ENCODE measurements at places on chromosomes 7 and 10. TPM values are rescaled to one million over a fixed set of nuclear protein-coding genes. Genes with fewer than 3 reads are reported as not detected.

GRCh38 chr7:25845464-25845863, 306.5 kb upstream of the NFE2L3 start:
- no peak for DNase-seq

DNA sequence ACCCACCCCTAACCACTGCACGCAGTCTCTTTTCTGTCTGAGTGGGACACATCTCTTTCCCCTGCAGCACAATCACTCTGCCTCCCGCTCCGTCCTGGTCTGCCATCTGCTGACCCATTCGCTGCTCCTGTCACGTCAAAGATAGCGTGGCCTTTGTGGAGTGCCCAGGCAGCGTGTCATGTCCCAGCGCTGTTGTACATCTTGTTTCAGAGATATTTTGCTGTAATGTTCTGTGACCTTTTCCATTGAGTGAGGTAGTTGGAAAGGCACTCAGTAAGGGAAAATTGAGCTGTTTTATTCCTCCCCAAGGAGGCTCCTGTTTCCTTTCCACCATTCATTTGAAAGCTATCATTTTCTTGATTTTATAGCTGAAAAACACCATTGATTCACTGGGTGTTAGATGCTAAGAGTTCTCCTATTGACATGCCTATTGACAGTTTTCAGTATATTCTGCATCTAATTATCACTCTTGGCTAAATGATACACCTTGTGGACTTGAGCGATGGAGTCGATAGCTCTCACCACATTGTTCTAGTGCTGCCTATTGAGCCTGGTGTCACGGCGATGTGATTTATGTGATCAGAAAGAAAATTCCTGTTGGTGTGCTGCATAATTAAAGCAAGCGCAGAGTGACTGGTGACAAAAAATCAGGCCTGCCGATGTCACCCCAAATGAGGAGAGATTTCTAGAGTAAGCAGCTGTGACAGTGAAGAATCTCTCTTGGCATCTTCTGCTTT, 372.6 kb downstream of the LRMDA start:
- no peak for DNase-seq

DNA sequence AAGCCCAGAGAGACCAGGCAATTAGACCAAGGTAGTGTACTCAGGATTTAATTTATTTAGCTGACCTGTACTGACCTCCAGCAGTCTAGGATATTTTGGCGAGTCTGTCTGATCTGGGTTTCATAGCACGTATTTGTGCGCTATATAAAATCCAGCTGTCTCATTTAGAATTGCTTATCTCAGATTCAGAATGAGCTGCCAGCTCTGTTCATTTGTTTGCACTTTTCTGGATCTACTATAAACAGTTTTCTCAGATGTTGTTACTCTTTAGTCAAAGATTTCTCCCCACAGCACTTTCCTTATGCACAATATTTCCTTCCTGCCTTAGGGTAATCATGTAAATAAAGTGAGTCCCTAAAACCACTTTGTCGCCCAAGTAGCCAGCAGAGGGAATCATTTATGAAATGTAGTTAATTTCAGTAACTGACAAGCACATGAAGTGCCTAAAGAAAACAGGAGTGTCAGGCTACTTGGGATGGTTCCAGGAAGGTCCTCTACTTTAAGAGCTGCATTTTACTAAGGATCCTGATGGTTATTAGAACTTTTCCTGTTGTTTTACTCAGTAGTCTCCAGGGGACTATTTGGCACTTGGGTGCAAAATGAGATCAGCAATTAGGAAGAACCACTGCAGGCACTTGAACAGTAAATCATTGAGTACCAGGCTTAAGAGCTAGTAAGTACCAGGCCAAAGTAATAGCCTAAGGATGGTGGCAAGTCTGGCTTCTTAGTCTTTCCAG, 226.4 kb downstream of the TWIST1 start:
- no peak for DNase-seq

DNA sequence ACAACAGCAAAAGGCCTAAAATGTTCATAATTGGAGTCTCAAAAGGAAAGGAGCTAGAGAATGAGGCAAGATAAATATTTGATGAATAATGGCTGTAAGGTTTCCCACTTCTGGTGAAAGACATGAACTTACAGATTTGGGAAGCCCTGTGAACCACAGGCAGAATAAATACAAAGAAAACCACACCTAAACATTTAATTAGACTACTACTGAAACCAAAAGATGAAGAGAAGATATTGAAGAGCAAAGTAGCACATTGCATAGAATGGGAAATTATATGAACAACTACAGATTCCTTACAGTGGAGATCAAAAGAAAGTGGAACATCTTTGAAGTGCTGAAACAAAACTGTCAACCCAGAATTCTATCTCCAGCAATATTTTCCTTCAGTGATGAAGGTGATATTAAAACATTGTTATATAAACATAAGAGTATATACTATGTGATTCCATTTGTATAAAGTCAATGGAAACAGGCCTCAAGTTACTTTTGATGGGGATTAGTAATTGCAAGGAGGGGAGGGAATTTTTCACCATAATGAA, 191.3 kb upstream of the KAT6B start:
- DNase-seq, result no peak

- no peak for DNase-seq
Observed at GRCh38 chr7:120867932-120868331, 10.0 kb upstream of the TSPAN12 start.

GRCh38 chr7:38185395-38186307, 7.6 kb downstream of the STARD3NL start:
- DNase-seq, result no peak

- DNase-seq, result no peak
Observed at GRCh38 chr7:151834271-151835035, 42.5 kb downstream of the PRKAG2 start.

- no peak for DNase-seq
Observed at GRCh38 chr7:81810476-81811155, 40.8 kb upstream of the HGF start.

DNA sequence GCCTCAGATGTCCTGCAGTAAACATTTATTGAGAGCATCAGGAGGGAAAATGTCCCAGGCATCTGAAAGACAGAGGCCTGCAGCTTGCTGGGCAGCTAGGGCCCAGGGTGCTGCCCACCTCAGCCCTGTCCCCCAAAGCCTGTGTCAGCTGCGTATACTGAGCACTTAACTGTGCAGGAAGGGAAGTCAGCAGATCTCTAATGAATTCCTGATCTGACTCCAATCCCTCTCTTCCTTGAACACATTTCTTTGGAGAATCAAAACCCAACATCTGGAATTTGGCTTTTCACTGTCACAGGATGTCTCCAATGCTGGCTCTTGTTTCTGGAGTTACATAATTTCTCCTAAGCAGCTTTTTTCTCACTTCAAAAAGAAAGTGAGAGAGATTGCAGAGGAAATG, 364.7 kb upstream of the NFE2L3 start:
- DNase-seq, result no peak

GRCh38 chr7:20310301-20310700, 20.4 kb upstream of the ITGB8 start:
- no peak for DNase-seq

DNA sequence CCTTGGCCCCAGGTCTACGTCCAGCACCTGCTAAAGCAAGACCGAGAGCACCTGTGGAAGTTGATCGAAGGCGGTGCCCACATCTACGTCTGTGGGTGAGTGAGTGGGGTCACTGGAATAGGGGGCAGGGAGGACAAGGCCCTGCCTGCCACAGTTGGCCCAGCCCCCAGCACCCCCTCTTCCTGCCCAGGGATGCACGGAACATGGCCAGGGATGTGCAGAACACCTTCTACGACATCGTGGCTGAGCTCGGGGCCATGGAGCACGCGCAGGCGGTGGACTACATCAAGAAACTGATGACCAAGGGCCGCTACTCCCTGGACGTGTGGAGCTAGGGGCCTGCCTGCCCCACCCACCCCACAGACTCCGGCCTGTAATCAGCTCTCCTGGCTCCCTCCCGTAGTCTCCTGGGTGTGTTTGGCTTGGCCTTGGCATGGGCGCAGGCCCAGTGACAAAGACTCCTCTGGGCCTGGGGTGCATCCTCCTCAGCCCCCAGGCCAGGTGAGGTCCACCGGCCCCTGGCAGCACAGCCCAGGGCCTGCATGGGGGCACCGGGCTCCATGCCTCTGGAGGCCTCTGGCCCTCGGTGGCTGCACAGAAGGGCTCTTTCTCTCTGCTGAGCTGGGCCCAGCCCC, 8.1 kb downstream of the TMEM120A start:
- DNase-seq, result no peak

- no peak for DNase-seq
Observed at GRCh38 chr10:93757801-93758507, at the start of gene LGI1. TSS of gene LGI1 (plus strand) at chr10:93757936. CDS start at chr10:93758145, 209 bp downstream.

GRCh38 chr7:18201350-18201749, 173.7 kb upstream of the PRPS1L1 start:
- no peak for DNase-seq

GRCh38 chr7:67955061-67955460, 958.4 kb downstream of the TYW1 start:
- DNase-seq, result no peak

GRCh38 chr7:68249611-68250010, 1253.0 kb downstream of the TYW1 start:
- DNase-seq, result no peak

DNA sequence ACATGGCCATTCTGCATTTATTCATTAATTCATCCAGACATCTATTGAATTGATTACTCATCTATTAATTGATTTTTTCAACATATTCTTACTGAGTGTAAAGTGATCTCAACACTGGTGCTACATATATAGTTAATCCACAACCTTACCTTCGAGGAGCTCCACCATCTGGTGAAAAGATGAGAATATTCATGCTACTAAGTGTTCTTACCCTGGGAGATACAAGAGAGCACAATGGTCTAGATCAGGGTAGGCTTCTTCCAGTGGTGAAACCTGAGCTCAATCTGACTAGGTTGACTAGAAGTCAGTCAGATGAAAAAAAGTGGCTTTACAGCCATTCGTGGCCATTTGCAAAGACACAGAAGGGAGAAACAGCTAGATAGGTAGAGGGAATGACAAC, 507.4 kb downstream of the ANKRD7 start:
- DNase-seq, result no peak

GRCh38 chr7:140230861-140231770, 54.3 kb upstream of the KDM7A start:
- no peak for DNase-seq

- DNase-seq, result no peak
Observed at GRCh38 chr7:117775801-117776200, 97.4 kb downstream of the CTTNBP2 start.

Gene STEAP1B
- polyA plus RNA-seq, result not detected

Gene SLC18A3
- polyA plus RNA-seq, result not detected

Gene FFAR4
- polyA plus RNA-seq, result not detected

Gene CALHM1
- polyA plus RNA-seq, result 0.06 TPM

Gene METTL27
- polyA plus RNA-seq, result 3.3 TPM

Gene AKR1D1
- not detected for polyA plus RNA-seq

Gene CTNNA3
- polyA plus RNA-seq, result not detected

Gene LEP
- polyA plus RNA-seq, result not detected
